ENCODE measurements at places on chromosomes 12 and 14.

DNA sequence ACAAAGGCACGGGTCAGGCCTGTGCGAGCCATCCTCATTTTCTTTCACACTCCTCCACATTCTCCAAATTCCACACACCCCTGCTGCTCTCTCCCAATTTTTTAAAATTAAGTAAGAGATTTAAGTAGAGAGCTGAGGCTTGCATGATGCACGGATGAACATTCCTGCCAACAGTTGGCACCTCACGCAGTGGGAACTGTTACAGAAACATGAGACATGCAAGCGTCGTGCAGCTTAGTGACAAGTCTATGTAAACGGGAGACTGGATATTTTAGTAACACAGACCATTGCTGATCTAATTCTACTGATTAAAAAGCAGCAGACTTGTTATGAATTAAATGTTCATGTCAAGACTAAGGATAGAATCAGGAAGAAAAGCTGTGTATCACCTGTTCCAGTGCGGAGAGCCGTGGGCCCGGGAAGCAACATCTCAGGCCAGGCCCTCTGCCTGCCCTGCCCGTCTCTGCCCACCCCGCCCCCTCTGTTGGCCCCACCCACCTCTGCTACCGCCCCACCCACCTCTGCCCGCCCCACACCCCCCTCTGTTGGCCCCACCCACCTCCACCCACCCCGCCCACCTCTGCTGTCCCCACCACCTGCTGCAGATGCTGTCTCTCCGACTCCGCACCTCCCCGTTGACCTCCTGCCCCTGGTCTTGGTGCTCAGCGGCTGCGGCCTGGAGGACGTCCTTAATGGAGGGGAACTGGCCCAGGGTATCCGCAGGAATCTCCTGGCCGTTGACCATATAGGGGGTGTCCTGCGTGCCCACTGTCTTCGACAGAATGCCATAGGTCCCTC, 21.2 kb downstream of the GOLGA3 start:
- no peak for DNase-seq

- DNase-seq = no peak
Measured at GRCh38 chr14:71005076-71005475, 97.8 kb downstream of the PCNX1 start.

DNA sequence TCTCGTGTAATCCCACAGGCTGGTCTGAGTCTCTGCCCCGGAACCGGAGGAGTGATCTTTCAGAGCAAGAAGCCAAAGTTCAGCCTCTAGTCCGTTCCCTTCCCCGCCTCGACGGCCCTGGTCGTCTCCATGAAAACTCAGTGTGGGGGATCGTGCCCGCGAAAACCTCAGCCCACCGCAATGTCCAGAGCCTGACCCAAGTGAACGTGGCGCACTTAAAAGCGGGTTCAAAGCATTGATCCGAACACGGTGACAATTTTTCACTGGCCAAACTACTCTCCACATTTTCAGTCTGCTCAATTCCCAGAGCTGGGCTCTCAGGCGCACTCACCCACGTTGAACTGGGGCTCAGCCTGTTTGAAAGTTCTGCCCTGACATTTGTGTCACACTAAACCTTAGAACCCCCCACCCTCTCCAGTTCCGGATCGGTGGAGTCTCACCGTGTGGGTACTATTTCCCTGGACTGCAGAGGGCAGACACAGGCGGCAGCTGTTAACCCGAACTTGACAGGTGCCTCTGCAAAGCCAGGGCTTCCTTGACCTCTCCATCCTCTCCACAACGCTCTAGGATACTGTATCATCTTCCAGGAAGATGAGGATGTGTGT, 886 bp upstream of the PRICKLE1 start:
- DNase-seq = no peak

- no peak for DNase-seq
Measured at GRCh38 chr12:34204830-34205285, 182.6 kb downstream of the ALG10 start.
